ENCODE measurements at places on chromosomes 3 and 15. TPM values are rescaled to one million over a fixed set of nuclear protein-coding genes. Genes with fewer than 3 reads are reported as not detected.

Gene CHST14
- 8.5 TPM for total RNA-seq

Gene TRANK1
- 7.7 TPM for total RNA-seq

Gene XPC
- 153 TPM for total RNA-seq

Gene CHL1
- under 0.01 TPM for total RNA-seq

Gene SLC2A2
- not detected for total RNA-seq

Gene SLC15A2
- total RNA-seq = 0.11 TPM

Gene MLF1
- 11.2 TPM for total RNA-seq

Gene ALS2CL
- total RNA-seq = 1.4 TPM

Gene ESYT3
- 6.5 TPM for total RNA-seq

Gene KY
- total RNA-seq = 1.1 TPM

Gene CYP1A1
- not detected for total RNA-seq

Gene LSMEM2
- not detected for total RNA-seq

Gene PYGO1
- 10.6 TPM for total RNA-seq

Gene SKOR1
- 0.12 TPM for total RNA-seq

Gene PDHB
- total RNA-seq = 122 TPM

Gene GOLGA8M
- total RNA-seq = 2.5 TPM

Gene NAALADL2
- total RNA-seq = 13.7 TPM

Gene ST3GAL6
- total RNA-seq = 12.9 TPM

Gene GOLGA8S
- under 0.01 TPM for total RNA-seq
